Stimulated activated CD4-positive, alpha-beta T cell treated with anti-CD3 and anti-CD28 coated beads, Interleukin-2, amount 100 ng/mL, for 48 hours (primary cell): ENCODE measurements at places on chromosomes 3 and 15.
A peak's percentile ranks its signal among the peaks of the same experiment; 100 is the strongest.

GRCh38 chr3:11643201-11643603 is 513 bp downstream of the VGLL4 start:
- no peak for DNase-seq

- DNase-seq, result no peak
These were observed 101.3 kb upstream of the HES1 start for GRCh38 chr3:194034346-194035336.

GRCh38 chr3:152574461-152575079 is 260.4 kb upstream of the P2RY1 start:
- peak; percentile 5 for DNase-seq

GRCh38 chr15:98282656-98283332 is 322.3 kb downstream of the ARRDC4 start:
- DNase-seq, result no peak

- DNase-seq, result no peak
These were observed 76.0 kb downstream of the FEM1B start for GRCh38 chr15:68353421-68354135.

- DNase-seq, result peak; percentile 46
These were observed 263.5 kb upstream of the CFAP20DC start for GRCh38 chr3:59313365-59313764.

DNA sequence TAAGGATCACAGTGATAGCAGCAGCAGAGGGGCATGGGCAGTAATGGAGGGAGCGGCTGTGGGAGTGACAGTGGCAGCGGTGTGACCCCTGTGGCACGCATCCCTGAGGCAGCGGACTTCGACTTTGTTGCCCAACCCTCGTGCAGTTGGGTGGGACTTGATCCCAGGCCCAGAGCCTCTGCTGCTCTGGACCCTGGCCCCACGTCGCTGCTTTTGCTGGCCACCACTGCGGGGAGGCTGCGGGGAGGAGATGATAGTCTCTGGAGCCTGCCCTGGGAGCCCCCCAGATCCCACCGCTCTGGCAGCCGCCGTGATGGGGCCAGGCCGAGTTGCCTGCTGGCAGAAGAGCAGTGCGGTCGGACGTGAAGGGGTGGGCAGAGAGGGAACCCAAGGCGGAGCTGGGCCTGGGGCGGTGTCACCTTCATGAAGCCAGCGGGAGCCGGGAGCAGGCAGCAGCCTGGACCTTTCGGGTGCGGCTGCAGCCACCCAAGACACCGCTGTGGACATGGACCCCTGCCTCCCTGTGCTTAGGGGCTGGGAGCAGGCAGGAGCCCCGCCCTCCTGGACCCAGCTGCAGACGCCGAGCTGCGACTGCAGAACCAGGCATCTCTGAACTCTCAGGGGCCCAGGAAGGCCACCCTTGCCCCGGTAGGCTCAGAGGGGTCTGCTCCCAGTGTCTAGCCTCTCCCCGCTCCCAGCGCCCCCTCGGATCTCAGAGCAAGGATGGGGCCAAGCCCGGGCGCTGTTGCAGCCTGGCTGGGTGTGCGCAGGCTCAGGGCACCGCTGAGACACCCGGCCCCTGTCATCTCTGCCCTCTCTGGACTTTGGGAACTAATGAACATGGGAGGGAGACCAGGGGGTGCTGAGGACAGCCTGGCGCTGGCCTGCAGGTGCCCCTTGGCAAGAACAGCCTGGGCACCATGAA is 38.3 kb downstream of the COMMD2 start:
- no peak for DNase-seq

DNA sequence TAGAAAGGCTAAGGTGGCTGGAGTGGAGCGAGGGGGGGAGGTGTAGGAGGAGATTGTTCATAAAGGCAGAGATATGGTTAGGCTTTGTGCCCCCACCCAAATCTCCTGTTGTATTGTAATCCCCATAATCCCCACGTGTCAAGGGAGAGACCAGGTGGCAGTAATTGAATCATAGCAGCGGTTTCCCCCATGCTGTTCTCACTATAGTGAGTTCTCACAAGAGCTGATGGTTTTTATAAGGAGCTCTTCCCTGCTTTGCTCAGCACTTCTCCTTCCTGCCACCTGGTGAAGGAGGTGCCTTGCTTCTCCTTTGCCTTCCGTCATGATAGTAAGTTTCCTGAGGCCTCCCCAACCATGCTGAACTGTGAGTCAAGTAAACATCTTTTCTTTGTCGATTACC is 64.7 kb upstream of the CFAP161 start:
- DNase-seq, result no peak
